ENCODE measurements at places on chromosomes 2 and 18.

GRCh38 chr2:102140377-102140776 lies 2.2 kb upstream of the IL1R1 start:
- DNase-seq, result no peak

DNA sequence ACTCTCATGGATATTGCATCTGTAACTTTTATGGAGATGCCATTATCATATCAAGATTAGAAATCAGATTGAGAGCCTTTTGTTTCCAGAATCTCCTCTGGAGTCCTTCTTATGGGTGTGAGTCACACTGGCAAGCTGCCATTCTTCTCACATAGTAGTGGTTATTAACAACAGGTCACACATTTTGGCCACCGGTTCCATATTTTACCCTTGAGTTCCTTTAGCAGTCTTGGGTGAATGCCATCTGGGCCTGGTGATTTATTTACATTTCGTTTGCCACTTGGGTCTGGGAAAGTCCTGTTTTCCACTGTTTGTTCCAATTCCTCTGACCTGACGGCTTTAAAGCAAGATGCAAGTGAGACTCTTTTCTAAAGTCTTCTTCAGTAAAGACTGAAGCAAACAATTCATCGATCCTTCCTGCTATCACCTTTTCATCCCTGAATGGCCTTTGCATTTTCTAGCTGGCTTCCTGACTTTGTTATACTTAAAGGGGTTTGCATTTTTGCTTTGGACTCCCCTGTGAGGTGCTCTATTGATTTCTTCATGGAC lies 80.5 kb upstream of the CAVIN2 start:
- DNase-seq, result no peak

- no peak for DNase-seq
These were observed 102.3 kb downstream of the OSR1 start for GRCh38 chr2:19256121-19256601.

- no peak for DNase-seq
These were observed 259.2 kb downstream of the CELF4 start for GRCh38 chr18:37306432-37306831.

DNA sequence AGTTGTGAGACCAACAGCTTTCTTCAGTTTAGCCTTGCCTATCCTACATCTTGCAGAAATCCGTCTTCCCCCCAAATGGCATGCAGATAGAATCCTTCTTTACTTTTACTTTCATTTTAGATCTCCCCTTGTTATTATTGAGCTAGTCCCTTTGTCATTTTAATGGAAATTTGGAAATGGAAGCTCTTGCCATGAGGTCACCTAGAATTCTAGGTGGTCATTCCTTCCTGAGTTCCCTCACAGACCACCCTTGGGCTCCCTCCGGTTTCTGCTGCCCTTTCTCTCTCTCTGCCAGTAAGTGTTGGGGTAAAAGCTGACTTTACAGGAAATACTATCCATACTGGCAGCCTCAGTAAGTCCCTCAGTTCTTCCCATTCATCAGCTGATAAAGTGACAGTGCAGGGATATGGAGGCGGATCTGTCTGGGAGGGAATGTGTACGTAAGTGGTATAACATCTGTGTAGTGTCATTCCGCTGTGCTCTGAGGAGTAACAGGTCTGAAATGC lies 30.2 kb downstream of the ARHGAP25 start:
- peak; percentile 35 for DNase-seq

DNA sequence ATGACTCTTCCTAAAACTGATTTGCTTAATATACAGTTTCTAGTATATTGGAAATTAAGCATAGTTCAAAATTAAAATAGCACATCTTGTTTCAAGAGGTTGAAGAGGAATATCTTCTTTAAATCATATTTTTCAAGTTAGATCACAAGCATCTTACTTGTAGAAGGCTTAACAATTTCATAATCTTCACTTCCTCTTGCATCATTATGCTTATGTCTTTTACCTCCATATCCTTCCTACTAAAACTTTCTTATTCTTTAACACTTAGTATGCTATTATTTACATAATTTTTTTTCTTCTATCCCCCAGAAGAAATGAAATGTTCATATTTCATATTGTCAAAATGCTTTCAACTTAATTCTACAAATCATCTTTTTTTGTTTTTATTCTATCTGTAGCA lies 1354.9 kb upstream of the TMEFF2 start:
- DNase-seq, result no peak

GRCh38 chr2:236180831-236181453 lies 12.8 kb upstream of the GBX2 start:
- DNase-seq, result no peak

DNA sequence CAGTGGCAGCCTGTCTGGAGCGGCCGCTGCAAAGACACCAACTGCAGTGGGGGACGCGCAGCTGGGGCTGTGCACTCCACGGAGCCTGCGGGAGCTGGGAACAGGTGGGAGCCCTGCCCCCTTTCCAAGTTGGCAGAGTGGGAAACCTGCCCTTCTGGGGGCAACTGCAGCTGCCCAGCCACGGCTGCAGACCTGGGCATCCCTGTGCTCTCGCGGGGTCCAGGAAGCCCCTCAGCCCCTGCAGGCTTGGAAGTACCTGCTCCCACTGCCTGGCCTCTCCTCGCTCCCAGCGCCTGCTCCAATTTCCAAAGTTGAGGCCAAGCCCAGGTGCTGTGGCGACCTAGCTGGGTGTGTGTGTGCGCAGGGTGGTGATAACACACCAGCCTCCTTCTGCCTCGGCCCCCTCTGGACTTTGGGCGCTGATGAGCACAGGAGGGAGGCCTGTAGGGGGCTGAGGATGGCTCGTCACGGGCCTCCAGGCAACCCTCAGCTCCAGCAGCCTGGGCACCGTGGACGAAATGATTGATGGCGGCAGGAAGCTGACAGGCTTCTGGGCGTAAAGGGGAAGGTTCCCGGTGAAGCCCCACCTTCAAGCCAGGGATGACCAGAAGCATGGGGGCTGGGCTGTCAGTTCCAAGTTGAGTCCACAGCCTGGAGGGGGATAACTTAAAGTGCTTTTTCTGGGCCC lies 76.9 kb downstream of the PTPN4 start:
- DNase-seq, result no peak

DNA sequence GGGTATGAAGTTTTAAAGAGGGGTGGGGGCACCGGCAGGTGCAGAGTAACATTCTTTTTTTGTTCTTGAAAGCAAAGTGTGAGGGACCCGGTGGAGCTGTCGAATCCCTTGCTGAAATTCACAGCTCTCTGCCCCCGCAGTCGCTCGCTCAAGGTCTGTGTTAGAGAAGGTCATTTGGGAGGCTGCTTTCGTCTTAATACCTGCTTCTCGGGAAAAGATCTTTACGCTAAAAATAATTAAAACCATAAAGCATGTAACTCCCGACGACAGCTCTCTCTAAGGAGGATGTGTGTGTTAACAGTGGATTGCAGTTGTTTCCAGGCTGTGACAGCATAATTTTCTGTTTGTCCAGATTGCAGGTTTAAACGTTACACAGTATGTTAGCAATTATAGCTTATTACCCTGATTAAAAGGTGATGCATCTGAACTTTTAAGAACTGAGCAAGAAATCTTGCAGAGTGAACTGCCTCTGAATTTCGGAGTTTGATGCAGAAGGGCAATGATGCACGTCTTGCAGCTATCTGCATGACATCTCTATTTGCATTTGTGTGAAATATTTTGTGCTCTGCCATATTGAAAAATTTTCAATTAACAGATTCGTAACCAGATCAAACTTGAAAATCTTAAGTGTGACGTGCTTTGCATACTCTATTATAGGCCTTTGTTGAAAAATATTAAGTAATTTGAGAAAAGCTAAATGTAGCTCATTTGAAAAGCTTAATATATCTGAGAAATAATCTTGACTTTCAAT lies 954 bp downstream of the RAPGEF4 start:
- DNase-seq, result no peak

DNA sequence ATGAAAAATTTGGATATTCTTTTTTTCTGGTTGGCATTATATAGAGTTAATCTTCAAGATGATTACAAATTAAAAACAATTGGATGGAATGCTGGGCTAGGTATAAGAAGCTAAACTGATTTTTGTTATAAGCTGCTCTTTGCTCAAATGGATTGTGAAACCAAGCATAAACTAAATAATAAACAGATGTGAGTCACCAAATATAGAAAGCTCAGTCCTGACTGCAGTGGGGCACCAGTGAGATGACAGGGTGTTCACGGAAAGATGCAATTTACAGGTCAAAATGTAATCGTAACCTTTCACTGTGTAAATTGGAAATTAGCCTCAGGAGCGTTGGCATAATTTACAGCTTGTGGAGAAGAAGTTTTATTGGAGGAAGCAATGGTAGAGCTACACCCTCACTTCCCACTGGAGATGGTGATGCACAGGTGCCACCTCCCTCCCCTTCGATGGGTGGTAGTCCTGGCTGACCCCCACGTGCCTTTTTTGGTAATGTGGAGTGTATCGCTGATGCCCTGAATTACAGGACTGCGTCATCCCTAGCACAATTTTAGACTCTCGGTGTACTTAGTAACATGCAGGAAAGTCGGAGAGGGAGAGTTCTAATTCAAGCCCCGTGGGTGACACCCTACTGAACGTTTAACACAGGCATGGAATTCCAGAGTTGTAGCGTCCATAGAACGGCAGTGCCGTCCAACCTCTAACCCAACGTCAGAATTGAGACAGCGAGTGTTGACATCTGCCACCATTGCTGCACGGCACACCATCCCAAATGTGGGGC lies 73.9 kb upstream of the NFATC1 start:
- no peak for DNase-seq

- DNase-seq, result no peak
These were observed 42.9 kb upstream of the EML6 start for GRCh38 chr2:54680397-54681041.

DNA sequence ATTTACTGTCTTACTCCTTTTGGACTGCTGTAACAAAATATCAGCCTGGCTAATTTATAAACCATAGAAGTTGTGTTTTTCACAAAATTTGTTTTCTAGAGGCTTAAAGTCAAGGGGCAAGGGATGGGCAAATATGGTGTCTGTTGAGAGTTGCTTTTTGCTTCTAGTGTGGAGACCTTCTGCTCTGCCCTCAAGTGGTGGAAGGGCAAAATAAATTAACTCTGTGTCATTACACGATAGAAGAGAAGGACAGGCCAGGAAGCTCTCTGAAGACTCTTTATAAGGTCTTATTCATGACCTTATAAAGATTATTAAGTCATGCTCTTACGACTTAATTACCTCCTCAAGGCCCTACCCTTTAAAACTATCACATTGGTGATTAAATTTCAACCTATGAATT lies 181.2 kb upstream of the LRATD1 start:
- no peak for DNase-seq

- no peak for DNase-seq
These were observed 192.1 kb upstream of the NCKAP5 start for GRCh38 chr2:133760376-133760775.

GRCh38 chr2:10297959-10298531 lies 4.7 kb upstream of the HPCAL1 start:
- DNase-seq, result peak; percentile 17
